ENCODE measurements at places on chromosomes 16 and 17.

DNA sequence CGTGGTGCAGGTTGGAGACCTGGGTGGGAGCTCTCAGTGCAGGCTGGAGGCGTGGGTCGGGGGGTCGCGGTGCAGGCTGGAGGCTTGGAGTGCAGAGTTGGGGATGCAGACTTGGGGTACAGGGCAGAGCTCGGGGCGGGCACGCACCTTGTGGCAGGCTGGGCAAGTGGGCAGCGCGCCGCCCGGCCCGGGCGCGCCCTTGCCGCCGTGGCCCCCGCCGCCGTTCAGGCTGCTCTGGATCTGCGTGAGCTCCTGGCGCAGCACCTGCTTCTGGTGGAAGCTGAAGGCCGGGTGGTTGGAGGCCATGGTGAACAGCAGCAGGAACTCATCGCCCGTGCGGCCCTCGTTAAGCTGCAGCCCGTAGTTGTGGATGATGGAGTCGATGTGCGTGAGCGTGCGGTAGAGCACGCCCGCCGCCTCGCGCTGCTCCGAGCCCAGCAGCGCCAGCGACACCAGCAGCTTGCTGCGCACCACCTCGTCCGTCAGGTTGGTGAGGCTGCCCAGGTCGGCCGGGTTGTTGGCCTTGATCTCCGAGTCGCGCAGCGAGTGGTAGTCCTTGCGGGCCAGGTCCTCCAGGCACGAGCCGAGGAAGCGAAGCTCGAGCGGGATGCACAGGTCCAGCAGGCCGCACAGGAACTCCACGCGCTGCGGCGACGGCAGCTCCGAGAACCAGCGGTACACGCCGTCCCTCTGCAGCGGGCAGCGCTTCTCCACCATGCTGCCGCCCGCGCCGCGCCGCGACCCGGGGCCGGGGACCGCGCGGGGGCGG is 1.1 kb downstream of the ZCCHC14 start:
- DNase-seq = no peak

DNA sequence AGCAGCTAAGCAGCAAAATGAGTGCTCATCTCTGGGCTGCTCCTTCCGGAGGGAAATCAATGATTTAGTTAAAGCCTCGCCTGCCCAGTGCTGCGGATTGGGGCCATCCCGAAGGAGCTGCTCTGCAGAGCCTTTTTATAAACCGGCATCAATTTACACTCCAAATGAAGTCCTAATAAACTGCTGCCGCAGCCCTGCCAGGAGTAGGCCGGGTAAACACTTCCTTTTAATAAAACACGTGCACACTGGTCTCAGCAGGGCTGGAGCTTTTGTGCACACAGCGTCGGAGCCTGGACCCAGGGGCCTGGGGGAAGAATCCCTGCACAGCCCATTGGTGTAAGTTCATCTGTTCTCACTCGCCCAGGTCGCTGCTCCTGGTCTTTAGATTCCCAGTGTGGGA is 79.6 kb upstream of the HS3ST2 start:
- DNase-seq = no peak

- DNase-seq = no peak
Measured at GRCh38 chr17:49549691-49550678, 25.7 kb upstream of the NXPH3 start.

GRCh38 chr16:53898993-53899392 is 195.0 kb downstream of the FTO start:
- DNase-seq = no peak

- DNase-seq = no peak
Measured at GRCh38 chr17:19336938-19337711, 25.4 kb downstream of the B9D1 start.

Measured in NCI-H1930 (cell line).